ENCODE measurements at places on chromosomes 11 and 22.
A peak's percentile ranks its signal among the peaks of the same experiment; 100 is the strongest.

DNA sequence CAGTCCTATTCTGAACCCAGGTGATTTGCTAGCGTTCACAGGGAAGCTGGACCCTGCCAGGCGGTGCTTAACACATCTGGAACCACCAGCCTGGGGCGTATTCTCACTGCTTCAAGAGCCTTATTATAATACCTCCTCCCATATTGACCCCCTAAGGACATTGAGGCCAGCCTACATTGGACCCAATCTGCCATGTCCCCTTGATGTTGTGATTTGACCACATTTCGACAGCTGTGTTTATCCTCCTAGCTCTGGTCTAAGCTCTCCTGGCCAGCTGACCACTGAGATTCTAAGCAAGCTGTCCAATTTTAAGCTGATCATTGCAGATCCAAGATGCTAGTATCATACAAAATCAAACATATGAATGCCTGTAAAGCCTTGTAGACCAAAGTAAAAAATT lies 148.1 kb upstream of the BLID start:
- no peak for DNase-seq

DNA sequence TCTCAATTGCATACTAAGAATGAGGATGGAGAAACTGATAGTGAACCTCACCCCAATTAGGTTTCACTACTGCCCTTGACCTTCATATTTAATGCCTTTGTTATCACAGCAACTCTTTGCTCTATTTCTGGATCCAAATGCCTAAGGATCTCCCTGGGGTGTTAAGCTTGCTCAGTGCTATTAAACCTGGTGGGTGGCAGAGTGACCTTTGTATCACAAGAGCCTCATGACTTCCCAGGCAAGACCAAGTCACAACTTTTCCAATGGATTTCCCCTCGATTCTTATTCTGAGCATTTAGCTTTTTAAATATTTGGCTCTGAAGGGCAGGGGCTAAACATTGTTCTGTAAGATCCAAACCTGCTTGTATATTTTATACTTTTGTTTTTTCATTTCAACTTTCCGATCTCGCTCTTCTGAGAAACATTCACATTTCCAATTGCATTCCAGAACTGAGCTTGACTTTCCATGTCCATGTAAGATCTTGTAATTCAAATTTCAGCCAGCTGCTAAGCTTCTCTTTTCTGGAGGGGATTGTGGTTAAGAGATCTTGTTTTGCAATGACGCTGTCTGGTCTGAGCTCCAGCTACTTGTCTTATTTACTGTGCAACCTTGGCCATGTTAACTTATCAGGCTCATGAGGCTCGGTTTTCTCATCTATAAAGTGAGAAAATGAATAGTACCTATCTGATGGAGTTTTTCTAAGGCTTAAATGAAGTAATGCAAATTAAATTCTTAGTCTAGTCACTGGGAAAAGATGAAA lies 6.4 kb upstream of the EHF start:
- no peak for DNase-seq

GRCh38 chr11:12029738-12030363 lies 21.4 kb upstream of the DKK3 start:
- DNase-seq, result no peak

DNA sequence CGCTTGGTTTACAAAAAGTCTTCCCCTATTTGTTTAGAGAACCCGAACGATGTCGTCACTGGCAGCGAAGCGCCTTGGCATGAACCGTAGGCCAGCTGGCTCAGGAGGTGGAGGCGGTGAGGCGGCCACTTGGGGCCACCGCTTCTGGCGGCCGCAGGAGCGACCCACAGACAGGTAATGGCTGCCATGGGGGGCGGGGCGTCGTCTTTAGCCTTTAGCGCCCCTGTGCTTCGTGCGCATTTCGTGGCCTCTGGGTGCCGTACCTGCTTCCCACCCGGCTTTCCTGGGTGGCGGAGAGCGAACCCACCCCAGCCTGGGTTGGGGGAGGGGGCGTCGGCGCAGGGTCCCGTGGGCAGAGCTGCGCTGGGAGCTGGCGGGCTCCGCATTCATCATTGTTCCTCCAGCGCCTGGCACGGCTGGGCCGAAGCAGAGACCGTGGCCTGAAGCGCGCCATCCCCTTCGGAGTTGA lies 469 bp upstream of the OSBP2 start:
- peak; percentile 56 for DNase-seq

DNA sequence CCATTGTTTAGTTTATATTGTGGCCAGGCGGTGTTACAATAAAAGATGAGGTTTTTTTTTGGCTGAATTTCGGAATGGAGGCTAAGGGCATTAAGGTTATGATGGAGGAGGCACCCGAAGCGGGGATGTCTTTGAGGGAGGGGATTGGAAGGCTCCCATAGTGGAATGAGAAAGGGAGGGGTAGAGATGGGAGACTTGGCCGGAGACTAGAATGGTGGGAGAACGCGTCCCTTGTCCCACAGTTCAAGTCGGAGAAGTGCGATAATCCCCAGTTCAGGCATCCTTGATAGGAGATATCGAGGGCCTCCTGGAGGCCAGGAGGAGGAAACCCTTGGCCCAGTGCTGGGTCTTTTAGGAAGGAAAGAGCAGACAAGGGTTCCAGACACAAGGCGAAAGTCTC lies 21.6 kb downstream of the ZNF195 start:
- DNase-seq, result no peak

DNA sequence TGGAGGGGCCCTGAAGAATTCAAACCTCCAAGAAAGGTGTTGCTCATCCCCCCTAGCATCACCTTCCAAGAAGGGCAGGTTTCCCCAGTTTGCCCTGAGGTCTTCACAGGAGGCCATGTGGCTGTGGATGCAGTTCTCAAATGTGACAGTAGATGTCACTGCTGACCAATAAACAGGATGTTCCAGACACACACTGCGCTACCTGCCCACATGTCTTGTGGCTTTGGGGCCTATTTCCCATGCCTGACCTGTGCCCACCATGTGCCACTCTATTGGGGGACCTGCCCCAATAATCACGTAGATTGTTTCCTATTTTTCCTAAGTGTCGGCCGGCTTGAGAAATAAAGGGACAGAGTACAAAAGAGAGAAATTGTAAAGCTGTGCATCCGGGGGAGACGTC lies 4.5 kb downstream of the GSTT2 start:
- DNase-seq, result no peak

- no peak for DNase-seq
Observed at GRCh38 chr11:80868831-80869230, 1428.0 kb upstream of the TENM4 start.

Measured in DMS79 treated with DMSO at 0.1 percent for 48 hours (cell line).